ENCODE measurements at places on chromosomes 11 and 22.

- no peak for DNase-seq
Observed at GRCh38 chr11:68194675-68195294, 18.3 kb downstream of the KMT5B start.

DNA sequence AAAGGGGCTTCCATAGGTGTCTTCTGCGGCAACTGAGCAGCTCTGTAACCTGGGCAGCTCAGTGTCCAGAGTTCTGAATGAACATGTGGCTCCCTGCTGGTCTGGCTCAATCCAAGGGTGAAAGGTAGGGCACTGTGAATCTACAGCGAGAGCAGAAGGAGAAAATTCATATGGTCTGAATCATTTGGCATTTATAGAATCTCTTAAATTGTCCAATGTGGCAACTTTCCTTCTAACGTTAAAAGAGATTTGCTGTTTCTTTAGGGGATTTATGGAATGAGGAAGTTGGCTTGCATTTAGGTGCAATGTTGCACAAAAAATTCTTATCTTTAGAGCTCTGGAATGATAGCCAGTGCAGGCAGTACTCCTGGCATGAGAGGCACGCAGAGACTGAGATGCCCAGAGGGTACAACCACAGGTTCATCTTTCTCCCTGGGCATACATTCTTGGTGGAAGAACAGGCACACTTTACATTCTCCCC lies 17.0 kb downstream of the ATXN10 start:
- DNase-seq = no peak

GRCh38 chr11:128195057-128195751 lies 392.2 kb downstream of the ETS1 start:
- DNase-seq = peak; percentile 20

GRCh38 chr11:19679952-19680828 lies 32.4 kb upstream of the NAV2 start:
- no peak for DNase-seq

GRCh38 chr22:39429916-39430575 lies 26.8 kb upstream of the MGAT3 start:
- no peak for DNase-seq

GRCh38 chr11:117834068-117834810 lies 9.7 kb upstream of the FXYD2 start:
- no peak for DNase-seq

DNA sequence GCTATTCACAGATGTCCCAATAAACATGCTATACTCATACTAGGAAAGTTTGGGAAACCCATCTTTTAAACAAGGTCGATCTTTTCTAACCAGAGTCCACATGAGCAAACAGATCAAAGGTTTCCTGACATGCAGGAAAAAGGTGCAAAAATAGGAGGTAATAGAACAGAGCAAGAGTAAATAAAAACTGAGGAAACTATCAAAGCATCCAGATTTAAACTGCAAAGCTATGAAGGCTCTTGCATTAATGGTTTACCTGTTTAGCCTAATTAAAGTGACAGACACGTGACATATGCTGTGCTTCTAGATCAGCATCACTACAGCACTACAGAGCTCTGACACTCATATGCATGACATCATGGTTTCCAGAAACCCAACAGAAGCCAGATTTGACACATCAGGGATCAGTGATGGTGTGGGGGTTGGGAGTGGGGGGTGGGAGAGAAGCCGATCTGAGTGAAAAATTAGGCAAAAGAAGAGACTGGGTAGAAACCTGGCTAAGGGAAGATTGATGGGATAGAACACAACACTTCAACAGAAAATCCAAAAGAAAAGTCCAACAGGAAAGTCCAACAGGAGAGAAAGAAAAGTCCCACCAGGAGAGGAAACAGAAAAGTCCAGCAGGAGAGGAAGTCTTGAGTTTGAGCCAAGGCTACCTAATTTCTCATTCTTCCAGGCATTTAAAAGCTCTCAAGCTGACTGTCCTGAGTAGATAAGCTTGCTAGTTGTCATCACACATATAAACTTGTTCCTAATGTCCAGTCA lies 262.3 kb downstream of the SOX6 start:
- DNase-seq = no peak

GRCh38 chr11:76159983-76160661 lies 46.2 kb downstream of the WNT11 start:
- no peak for DNase-seq

DNA sequence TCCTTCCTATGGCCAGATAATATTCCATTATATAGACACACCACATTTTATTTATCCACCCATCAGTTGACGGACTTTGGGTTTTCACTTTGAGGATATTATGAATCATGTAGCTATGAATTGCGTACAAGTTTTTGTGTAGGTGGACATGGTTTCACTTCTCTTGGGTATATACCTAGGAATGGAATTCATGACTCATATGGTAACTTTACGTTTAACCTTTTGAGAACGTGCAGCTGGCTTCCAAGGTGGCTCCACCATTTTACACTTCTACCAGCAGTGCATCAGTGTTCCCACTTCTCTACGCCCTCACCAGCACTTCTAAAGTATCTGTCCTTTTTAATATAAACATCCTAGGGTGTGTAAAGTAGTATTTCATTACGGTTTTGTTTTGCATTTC lies 112.0 kb downstream of the PLEKHA7 start:
- DNase-seq = no peak
